DMS53 (cell line): ENCODE measurements at places on chromosomes 12 and 14.

- DNase-seq: no peak
These were observed 48.3 kb downstream of the TRAF3 start for GRCh38 chr14:102825307-102826095.

DNA sequence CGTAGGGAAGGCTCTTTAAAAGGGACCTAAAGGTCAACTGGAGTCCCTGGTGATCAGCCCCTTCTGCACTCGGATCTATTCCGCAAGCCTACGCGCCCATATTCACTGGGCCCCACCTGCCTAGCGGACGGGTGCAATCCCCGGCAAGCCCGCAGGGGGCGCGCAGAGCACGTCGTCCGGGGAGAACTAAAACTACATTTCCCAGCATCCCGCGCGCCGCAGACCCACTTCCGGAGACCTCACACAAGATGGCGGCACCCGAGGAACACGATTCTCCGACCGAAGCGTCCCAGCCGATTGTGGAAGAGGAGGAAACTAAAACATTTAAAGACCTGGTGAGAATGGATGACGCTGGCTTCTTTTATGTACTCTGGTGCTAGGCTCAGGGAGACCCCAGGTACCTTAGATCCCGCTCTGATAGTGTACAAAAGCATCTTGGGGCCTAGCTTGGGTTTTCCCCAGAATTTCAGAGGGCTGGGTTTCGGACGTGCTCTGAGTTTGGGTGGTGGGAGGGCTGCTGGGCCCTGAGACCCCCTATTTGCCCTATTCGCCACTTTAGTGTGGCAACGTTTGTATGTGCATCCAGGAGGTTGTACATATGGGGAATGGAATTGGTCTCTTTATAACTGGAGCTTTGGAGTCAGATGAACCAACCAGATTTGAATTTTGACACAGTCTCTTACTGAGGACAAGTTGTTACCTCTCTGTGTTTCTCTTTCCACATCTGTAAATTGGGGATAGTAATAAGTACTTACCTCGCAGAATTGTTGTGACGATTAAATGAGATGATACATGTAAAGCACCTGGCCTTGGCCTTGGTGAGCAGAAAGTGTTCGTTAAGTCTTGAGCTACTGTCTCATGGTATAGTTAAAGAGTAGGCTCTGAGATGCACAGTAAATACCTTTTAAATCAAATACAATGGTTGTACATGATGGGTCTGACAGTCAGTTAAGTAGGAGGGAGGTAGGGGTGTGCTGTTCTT lies at the start of gene DDX47:
Gene DDX47, plus strand, starts transcription at position 227 of the 982 bp plus-strand sequence. Its CDS starts 22 bp downstream, at position 249.
- DNase-seq: peak; percentile 99

- no peak for DNase-seq
These were observed 74.3 kb downstream of the MAP1LC3B2 start for GRCh38 chr12:116633476-116633875.

DNA sequence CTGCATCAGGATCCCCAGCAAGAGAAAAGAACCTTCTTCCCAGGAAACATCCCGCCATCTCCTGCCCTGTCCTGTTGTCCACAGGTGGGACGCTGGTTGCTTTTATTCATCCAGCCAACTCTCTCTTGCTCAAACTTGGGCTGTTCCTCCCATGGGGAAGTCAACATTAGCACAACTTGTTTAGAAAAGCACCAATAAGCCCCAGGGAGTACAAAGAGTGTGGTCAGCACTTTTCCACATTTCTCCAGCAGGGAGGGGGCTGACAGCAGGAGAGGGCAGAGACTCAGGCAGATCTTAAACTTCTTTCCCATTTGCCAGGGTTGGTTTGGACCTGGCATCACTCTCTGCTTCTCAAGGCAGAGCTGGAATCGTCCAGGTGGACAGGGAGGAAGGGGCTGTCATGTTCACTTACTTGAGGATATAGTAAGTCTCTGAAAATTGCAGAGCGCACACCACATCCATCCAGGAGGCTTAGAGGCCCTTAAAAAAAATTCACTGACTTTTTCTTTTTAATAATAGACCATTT lies 74.9 kb downstream of the RBM19 start:
- DNase-seq: no peak

GRCh38 chr12:10226731-10227130 lies 14.1 kb downstream of the GABARAPL1 start:
- DNase-seq: no peak

DNA sequence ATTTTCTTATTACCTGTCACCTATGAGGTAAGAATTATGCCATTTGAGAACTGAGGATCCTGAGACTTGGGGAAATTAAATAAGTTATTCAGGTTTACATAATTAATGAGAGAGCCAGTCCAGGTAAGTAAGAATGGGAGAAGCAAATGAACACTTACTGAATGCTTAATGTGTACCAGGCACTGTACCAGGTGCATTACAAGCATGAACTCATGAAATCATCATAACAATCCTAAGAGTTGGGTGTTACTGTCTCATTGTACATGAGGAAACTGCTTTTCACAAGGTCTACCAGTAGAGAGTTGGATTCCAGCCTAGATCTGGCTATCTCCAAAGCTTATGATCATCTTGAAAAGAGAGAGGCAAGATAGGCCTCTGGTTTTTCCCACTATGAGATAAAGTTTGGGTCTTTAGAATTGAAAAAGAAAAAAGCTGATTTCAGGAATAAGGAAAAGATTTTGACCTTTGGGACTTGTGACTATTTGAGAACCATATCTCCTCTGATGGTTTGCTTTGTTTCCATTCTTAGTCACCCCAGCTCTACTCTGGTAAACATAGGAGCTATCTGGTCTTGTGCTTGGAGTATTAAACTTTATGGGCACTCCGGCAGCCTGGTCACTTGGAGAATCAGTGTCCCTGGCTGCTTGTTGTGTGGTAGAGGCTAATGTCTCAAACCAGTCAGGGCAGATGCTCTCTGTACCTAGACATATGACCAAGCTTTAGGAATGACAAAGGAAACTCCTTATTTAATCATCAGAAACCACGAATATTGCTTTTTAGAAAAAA lies 48.0 kb downstream of the PTHLH start:
- DNase-seq: no peak

DNA sequence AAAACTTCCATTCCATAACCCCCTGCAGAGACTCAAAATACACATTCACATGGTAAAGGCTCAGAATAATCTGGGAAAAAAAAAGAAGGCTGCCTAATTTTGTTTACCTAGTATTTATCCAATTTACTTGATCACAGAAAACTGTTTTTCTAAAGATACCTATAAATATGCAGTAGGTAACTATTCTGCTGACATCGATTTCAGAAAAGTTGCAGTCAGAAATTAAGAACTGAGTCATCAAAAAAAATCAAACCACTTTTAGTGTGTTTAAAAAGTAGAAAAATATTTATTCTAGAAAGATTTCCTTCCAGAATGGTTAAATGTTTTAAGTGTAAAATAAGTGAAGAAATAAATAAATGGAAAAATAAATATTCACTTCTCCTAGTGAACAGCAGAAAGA lies 254.5 kb upstream of the CAND1 start:
- DNase-seq: no peak

DNA sequence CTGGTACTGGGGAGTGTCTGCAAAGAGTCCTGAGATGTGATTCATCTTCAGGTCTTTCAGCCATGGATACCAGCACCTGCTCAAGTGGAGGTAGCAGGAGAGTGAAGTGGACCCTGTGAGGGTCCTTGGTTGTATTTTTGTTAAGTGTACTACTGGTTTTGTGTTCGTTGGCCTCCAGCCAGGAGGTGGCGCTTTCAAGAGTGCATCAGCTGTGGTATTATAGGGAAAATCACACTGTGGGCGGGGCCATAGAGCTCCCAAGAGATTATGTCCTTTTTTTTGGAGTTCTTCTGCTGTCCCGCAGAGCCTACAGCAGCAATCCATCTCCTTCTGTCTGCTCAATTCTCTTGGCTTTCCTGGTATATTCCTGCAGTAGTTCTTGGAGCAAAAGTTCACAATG lies 66.8 kb downstream of the SPATA7 start:
- no peak for DNase-seq

- DNase-seq: no peak
These were observed 23.9 kb upstream of the CCDC63 start for GRCh38 chr12:110822821-110823415.

DNA sequence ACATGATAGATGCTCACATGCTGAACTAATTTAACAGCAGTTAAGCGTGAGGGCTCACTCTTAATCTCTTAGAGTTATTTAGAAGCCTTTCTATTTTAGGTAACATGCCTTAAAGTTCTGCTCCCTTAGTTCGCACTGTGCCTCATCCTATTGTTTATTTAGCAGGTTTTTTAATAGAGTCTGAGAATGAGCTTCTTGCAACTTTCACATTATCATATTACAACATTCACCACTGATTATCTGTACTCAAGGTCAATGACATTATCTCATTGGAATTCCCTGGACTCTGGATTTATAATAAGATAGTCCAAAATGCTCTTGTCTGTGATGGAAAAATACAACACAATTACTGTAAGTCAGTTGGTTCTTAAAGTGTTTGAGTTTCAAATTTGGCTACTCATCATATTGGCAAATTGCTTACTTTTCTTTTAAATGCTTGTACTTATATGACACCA lies 183.6 kb upstream of the SLC38A2 start:
- DNase-seq: peak; percentile 44

DNA sequence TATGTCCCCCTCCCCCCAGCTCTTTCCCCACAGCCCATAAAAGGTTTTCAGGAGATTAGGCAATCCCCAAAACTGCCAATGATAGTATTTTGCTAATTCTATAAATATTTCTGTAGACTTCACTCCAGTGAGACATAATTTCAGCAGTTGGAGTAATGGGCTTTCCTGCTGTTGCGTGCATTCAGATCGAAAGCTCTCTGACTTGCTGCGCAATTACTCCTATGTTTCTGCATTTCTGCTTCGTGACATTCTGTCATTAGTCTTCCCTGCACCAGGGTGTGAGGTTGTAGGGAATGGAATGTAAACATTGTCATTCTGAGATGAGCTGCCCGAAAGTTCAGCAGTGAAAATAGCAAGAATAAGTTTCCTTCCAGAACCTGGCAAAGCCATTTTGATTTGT lies 58.2 kb downstream of the SAMD4A start:
- DNase-seq: no peak

DNA sequence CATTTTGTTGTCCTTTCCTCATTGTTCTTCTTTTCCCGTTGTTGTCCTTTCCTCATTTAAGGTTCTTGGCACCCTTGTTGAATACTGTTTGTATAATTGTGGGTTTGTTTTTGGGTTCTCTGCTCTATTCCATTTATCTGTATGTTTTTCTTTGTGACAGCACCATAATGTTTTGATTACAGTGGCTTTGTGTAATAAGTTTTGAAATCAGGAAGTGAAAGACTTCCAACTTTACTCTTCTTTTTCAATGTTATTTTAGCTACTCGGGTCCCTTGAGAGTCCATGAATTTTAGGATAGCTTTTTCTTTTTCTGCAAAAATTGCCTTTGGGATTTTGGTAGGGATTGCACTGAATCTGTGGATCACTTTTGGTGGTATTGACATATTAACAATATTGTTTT lies 28.1 kb downstream of the ETNK1 start:
- DNase-seq: no peak

DNA sequence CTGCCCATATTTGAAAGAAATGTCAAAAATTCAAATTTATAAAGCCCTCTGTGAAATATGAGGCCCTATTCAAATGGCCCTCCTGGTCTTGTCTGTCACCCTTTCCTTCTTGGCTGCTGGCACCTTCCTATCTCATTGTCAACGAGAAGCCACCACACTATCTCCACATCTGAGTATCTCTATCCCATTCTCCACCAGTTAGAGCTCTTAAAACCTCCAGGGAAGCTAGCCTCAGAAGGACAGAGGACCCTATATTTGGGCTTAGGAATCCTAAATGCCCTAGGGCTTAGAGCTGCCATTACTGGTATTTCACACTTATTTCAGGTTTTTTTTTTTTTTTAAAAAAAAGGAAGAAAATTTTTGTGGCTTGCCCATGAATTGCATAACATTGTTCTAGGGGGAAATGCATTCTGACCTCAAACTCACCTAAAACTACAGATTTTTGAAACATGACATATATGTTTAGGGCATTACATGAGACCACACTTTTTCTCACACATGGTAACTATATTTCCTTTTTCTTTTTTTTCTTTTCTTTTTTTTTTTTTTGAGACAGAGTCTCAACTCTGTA lies 25.0 kb downstream of the SLC25A21 start:
- no peak for DNase-seq

DNA sequence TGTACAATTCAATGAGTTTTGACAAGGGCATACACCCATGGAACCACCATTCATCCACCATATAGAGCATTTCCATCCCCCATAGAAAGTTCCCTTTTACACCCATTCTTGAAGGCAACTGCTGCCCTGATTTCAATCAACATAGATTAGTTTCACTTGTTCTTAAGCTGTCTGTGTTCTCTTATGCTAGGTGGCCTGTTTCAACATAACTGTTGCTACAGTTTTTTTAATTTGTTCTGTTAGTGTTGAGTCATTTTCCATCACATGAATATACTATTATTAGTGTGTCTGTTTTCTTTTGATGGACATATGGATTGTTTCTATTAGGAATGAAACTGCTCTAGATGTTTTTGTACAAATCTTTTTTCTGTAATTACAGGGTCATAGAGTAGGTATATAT lies 123.4 kb downstream of the PTPRQ start:
- no peak for DNase-seq
